Smooth muscle cell of the coronary artery (primary cell): ENCODE measurements at places on chromosomes 3 and 15. TPM values are rescaled to one million over a fixed set of nuclear protein-coding genes. Genes with fewer than 3 reads are reported as not detected.

FHIT gene
- 0.38 and 0.47 TPM in 2 replicates for total RNA-seq

GATA2 gene
- total RNA-seq: 0.12 and 2.9 TPM in 2 replicates

LSAMP gene
- total RNA-seq: 0.23 and 4.1 TPM in 2 replicates

GUCA1C gene
- total RNA-seq: not detected in 2 replicates

SNX22 gene
- 0.23 and 0.47 TPM in 2 replicates for total RNA-seq

MCF2L2 gene
- total RNA-seq: under 0.01 and 0.15 TPM in 2 replicates

CD276 gene
- total RNA-seq: 85.0 and 183 TPM in 2 replicates
